Fibroblast of skin of right biceps (primary cell): ENCODE measurements at places on chromosomes 5 and 9.

- DNase-seq: peak; percentile 81
Measured at GRCh38 chr9:6014670-6015270, 654 bp downstream of the RANBP6 start.

- peak; percentile 81 for DNase-seq
Measured at GRCh38 chr5:54703133-54703532, 185.6 kb downstream of the SNX18 start.

DNA sequence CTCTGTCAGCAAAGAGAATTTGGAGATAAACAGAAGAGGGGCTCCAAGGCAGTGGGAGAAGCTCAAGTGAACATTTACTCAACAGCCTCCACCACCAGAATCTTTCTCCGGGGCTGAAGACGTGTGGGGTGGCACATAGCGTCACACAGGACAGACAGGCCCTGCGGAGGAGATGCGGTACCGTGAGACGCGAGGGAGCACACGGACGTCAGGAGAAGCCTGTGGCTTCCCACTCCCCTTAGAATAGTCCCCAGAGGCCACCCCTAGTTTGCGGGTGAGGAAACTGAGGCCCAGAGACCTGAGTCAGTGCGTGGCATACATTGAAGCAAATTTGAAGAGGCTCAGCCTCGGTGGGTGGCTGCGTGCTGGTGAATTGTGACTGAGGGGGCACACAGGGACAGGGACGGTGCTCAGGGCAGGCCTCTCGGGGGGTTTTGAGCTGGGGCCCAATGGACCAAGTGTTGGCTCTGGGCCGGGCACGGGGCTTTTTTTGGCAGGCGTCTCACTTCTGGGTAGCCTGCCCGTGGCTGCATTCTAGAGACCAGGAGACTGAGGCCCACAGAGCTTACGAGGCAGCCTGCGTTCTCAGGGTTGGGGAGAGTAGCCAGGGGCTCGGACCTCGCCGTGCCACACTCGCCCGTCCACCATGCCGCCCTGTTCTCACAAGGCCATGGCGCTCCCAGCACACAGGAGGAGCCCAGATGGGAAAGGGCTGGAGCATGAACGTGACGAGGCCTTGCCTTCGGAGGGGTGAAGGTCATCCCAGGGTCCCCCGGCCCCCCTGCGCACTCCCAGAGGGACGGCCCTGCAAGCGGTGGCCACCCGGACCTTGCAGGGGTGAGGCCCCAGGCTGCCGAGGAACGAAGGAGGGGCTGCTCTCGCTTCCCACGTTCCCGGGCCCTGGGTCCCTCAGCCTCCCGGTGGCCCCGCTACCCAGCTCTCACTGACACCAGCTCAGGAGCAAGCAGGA, 220.6 kb downstream of the C9orf50 start:
- DNase-seq: no peak

- DNase-seq: peak; percentile 93
Measured at GRCh38 chr5:115414406-115415142, 118.1 kb upstream of the CCDC112 start.

DNA sequence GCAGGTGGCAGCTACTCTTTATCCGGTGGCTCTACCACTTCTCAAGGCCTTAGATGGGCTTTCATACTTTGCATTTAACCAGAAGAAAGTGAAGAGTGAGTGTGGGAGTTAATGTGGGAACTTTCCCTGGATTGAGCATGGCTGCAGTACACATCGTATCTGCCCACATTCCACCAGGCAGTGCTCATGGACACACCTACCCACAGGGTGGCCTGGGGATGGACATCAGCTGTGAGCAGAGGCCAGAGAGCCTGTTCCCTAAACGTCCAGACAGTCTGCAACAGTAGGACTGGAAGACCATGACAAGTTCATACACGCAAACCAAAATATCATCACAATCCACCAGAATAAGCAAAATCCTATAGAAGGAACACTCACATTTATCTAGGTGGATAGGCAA, 213.8 kb downstream of the IRX1 start:
- DNase-seq: no peak
